ENCODE measurements at places on chromosomes 3 and 15.
A peak's percentile ranks its signal among the peaks of the same experiment; 100 is the strongest.

DNA sequence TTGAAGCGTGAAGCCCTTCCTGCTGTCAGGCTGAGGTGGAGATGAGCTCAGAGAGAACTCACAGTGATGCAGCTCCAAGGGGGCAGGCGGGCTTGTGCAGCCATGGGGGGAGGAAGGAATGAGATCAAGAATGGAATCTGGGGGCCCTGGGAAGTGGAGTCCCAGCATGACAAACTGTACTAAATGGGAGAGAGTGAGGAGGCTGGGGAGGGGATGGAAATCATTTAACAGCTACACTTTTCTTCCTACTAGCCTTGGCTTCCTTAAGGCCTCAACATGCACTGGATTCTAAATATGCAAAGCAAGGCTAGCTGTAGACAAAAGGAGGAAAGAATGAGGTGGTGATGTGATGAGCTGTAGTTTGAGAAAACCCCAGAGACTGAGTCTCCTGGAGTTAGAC is 133.9 kb downstream of the EEFSEC start:
- no peak for DNase-seq

GRCh38 chr3:52132041-52132440 is 22.2 kb downstream of the POC1A start:
- no peak for DNase-seq

DNA sequence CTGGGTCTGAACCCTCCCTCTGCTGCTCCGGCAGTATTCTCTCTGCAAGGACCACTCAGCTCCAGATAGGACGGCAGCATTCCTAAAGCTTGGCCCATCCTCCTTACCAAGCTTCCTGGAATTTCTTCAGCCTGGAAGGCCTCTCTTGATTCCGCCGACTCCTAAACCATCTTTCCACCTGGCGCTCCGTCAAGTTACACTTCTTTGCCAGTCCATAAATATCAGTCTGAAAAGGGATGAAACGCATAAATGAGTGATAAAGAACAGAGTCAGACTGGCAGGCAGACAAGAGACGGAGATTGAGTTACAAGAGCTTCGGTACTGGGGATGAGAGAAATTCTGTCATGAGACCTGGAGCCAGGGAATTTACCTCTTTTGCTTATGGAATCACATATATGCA is 44.3 kb downstream of the CERS3 start:
- no peak for DNase-seq

GRCh38 chr3:13023235-13023970 is 49.8 kb downstream of the IQSEC1 start:
- no peak for DNase-seq

DNA sequence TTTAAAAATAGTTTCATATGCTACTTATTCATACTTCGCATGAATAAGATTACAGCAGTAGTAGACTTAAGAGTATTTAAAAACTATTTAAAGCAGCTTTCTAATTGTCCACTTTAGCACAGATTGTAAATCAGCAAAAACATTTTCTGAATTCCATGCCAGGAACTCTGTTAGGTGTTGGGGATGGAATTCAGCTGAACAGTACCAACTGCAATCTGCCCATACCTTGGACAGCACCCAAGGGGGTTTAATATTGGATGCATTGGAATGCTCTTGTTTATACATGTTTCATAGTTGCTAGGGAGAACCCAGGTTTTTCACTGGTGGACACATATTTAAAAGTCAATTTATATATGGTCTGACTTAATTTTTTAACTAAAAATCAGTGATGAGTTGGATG is 74.8 kb downstream of the PPM1L start:
- DNase-seq: no peak

GRCh38 chr3:13642597-13642996 is 93.7 kb downstream of the FBLN2 start:
- DNase-seq: no peak

- DNase-seq: no peak
Measured at GRCh38 chr15:77610731-77611130, 22.0 kb downstream of the LINGO1 start.

- DNase-seq: no peak
Measured at GRCh38 chr3:39275052-39275451, 4.8 kb downstream of the CX3CR1 start.

- no peak for DNase-seq
Measured at GRCh38 chr3:44030687-44031305, 210.9 kb upstream of the TOPAZ1 start.

GRCh38 chr3:155640098-155640497 is 104.8 kb downstream of the PLCH1 start:
- DNase-seq: no peak

- DNase-seq: peak; percentile 27
Measured at GRCh38 chr3:132029182-132029902, 5.5 kb downstream of the CPNE4 start.

GRCh38 chr15:91065505-91065904 is 34.6 kb upstream of the SV2B start:
- DNase-seq: no peak

DNA sequence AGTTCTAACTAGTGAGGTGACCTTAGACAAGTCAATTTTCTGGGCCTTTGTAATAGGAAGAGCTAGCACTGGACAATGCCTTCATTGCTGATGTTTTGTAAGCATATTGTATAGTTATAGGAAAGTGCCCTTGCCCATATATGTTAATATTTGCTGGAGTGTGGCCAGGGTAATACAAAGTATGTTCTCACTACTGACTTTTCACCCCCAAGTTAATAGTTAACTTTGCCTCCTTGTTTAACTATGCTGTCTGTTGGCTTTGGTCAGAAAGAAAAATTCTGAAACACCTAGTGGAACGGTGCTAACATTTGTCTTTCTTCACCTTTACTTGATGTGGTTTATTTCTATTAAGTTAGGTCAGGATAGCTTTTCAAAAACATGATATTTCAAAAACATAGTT is 287.4 kb upstream of the CTNNB1 start:
- no peak for DNase-seq

- no peak for DNase-seq
Measured at GRCh38 chr3:140052771-140053702, 118.1 kb downstream of the CLSTN2 start.

DNA sequence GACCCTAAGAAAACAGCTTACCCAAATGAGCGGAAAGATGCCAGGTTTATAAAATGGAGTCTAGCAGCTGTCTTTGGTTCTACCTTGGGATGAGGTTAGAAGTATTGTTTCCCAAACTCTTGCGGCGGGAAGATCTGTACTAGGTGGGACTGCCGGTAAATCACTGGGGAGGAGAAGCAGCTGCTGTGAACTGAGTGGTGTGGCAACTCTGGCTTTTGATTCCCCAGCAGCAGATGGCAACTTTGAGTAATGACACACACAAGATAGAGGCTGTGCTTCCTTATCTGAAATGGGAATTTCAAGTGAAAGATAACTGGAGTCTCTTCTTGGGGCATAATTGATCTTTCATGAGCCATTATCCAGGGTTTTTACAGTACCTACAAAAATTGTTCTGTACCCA is 184.9 kb downstream of the ATG7 start:
- no peak for DNase-seq

- peak; percentile 91 for DNase-seq
Measured at GRCh38 chr3:170128259-170128976, 53.1 kb downstream of the PHC3 start.

GRCh38 chr3:189576486-189576885 is 54.7 kb upstream of the TP63 start:
- no peak for DNase-seq

DNA sequence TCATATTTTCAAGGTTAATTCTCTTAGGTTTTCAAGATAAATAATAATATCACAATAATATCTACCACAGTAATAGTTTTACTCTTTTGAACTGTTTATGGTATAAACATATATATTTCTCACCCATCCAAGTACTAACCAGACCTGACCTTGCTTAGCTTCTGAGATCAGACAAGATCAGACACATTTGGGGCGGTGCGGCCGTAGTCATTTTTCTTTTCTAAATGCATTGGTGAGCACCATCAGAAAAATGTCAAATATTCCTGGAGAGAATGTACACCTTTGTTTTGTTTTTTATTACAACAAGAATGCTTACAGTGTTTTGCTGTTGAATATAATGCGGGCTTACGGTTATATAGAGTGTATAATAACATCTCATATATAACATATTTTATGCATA is 267.8 kb downstream of the ADAMTS17 start:
- DNase-seq: no peak

DNA sequence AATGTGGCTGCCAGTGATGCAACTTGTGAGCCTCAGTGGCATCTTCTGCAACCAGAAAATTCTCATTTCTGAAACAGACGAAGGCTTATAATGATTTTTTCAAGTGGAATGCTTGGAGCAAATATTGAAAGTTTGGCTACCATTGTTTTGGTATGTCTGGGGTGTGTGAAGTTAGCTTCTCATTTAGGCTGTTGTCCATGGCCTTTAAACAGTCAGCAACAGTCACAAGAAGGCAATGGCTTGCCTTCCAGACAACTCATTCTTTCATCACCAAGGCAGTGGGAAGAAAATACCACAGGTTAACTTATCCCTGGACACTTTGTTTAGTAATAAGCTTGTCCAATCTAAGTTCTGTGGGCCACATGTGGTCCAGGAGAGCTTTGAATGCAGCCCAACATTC is 4.7 kb upstream of the BNC1 start:
- DNase-seq: no peak

GRCh38 chr3:161266731-161267150 is 45.6 kb downstream of the NMD3 start:
- DNase-seq: no peak

- DNase-seq: peak; percentile 40
Measured at GRCh38 chr3:43958005-43958770, 267.4 kb downstream of the ABHD5 start.

DNA sequence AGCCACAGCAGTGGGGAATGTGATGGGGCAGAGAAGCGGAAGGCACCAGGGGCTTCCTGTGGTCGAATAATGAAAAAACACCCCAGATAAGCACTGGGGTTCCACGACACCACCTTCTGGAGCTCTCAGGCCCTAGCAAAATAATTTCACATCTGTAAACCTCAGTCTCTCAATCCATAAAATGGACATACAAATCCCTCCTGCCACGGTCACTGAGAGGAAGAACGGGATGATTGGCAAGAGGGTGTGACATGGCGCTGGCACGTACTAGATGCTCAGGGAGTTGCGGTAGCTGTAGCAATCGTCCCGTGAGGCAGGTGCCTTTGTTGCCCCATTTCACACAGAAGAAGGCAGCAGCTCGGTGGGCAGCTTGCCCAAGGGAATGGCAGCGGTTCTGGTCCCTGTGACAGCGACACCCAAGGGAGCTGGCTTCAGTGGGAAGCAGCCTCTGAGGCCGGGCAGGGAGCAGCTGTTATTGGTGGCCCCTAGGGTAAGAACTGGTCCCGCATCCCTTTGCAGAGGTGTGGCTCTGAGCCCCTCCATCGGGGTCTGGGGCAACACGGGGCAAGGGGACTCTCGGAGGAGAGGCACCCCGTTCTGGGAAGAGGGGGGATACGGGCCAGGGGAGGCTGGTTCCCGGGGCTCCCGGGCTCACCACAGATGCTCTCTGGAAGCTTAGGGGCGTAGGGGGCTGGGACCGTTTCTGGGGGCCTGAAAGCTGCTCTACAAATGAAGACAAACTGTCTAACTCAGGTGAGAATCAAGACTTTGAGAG is 114.0 kb upstream of the ALDH1A3 start:
- no peak for DNase-seq

- DNase-seq: no peak
Measured at GRCh38 chr15:78016860-78017259, 60.7 kb downstream of the TBC1D2B start.

DNA sequence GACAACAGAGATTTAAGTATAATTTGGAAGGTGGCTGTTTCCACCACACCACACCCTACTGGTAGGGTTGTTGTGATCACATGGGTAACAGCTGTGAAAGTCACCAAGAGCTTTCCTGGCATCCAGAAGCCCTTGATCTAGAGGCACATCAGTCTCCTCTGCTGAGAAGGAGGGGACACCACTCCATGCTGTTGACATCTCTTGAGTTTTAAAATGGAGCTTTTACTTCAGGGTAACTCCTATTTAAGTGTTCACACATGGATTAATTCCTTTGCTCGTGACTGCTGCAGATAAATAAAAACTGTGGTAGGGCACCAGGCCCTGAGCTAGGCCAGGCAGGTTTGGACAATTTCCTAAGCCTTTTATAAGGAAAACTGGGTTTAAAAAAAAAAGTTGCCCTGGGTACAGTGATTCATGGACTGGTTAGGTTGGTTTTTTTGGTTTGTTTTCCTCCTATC is 7.5 kb downstream of the EXOSC7 start:
- no peak for DNase-seq

DNA sequence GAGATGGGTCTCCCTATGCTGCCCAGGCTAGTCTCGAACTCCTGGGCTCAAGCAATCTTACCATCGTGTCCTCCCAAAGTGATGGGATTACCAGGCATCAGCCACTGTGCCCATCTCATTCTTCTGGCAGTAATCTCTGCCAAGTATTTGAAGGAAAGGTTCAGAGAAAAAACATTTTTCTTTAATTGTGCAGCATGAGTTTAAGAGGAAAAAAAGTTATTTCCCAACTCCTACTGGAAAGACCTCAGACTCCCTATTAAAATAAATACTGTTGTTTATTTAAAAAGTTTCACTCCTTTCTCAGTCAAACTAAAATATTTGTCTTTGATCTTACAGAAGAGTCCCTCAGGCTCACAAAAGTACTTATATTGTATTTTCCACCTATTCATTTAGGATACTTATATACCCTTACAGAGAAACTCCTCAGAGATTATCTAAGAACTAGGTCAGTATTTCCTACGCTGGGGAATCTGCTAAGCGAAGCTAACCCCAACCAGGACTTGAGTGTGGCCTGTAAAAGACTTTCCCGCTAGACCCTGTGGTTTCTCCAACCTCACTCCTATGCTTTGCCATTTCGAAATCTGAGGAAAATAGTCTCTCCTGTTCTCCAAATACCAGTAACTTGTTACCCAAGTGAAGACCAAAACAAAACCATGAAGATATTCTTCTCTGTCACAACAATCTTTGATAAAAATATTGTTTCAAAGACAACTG is 28.7 kb downstream of the WWTR1 start:
- DNase-seq: no peak

DNA sequence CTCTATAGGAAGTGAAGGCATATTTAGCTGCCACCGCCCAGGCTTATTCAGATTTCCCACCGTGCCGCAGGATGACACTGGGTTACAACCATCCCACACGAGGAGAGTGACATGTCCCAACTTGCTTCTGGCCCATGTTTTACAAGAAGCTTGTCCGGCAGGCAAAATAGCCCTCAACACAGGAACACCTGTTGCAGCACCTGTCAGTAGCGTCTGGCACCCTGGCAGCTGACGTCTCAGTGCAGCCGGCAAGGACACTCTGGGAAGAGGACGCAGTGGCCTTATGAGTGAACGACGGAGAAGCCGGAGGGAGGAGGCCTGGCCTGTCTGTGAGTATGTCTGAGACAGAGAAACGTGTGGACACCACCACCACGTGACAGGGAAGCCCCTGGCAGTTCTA is 32.1 kb downstream of the FAM174B start:
- DNase-seq: no peak
